ENCODE measurements at places on chromosomes 16 and 17.

DNA sequence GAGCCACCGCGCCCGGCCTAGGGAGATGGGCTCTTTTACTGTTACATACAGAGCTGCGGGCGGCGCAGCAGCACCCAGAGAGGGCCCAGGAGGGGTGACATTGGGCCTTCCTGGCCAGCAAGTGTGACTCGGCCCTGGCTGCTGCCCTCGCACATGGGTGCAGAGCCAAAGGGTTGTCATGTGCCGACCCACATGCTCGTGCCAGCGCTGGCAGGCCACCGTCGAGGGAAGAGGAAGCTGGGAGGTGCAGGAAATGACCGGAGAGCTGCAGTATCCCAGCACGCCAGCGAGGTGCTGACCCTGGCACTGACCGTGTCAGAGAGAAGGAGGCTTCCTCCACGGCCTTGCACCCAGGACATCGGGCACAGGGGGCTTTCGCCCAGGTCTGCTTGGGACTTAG is 8.0 kb downstream of the ENDOV start:
- no peak for DNase-seq

DNA sequence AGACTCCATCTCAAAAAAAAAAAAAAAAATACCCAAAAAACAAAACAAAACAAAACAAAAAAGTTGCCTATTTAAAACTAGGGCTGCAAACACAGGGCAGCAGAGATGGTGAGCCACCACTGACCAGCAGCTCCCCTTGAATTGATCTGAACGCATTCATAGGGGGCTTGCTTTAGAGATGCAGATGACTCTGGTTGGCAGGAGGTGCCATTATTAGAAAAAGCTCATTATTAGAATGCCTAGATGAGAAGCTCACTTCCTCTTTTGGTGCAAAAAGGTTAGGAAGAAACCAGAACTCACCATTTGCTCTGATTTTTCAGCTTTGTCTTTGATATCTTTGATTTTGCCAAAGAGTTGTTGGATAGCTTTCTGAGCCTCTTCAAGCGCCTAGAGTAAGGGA is 53.1 kb downstream of the VPS53 start:
- DNase-seq = no peak

DNA sequence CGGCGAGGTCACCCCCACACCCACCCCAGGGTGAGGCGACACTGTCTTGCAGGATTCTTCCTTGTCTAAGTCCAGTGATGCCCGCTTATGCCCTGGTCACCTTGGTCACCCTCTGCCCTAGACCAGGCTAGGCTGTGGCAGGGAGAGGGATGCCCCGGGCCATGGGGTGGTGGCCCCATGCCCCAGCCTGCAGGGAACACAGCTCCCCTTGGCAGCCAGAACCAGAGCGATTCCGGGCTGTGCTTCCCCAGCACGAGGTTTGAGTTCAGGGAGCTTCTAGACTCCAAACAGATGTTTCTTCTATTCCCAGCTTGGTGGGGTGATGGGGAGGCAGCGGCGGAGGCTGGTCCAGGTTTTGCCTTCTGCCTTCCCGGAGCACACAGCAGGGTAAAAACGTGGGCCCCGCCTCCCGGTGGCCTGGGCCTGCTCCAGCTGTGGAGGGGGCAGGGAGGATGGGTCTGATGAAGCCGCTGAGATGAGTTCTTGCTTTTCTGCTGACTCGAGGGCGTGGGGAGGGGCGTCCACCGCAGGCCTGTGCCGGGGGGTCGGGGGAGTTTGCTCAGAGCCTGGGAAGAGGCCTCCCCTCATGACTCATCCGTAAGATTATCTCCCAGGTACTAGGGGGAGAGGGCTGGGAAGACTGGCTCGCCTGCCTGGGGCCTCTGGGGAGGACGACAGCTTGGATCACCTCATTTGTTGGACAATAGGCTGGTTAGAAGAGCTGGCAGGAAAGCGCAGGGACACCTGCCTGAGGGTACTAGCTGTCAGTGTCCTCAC is 15.4 kb downstream of the SMTNL2 start:
- DNase-seq = no peak

DNA sequence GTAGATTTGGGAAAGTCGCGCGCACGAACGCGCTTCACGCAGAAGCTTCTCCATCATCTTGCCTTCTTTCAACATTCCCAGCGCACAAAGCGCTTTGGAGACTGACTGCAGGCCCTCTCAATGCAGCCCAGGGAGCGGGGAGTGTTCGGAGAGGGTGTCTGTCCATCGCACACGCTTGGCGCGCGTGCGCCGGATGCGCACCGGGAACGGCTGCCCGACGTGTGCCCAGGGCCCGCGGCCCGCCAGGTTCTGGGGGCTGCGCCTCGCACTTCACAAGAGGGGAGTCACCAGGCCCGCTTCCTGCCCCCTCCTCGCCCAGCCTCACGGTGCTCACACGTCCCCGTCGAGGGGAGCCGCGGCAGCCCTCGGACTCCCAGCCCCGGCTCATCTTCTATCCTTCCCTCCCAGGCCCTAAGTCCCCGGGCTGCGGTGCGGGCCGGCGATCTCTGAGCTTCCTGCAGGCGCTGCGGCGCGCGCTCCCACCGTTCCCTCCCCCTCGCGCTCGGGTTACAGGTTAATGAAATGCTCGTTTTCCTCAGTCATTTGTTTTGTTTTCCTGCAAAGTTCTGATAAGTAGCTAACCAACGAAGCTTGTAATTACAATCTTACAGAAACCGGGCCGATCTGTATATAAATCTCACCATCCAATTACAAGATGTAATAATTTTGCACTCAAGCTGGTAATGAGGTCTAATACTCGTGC is 2.8 kb upstream of the IRX3 start:
- DNase-seq = no peak

GRCh38 chr17:69593716-69594115 is 179.2 kb downstream of the MAP2K6 start:
- no peak for DNase-seq

DNA sequence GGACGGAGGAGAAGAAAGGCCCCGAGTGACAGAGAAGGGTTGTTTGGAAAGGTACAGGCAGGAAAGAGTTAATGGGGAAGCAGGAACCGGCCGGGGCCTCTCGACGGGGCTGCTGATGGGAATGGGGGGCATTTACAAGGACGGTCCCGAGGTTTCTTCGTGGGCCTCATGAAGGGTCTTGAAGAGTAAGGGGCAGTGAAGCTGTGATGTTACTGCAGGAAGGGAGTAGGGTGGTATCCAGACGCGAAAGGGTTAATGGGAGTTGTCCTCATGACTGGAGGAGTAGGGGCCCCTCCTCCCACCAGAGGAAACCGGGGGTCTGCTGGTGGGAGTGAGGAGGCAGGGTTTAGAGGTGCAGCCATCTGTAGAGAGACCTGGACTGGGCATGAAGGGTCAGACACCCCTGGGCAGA is 481 bp downstream of the PDK2 start:
- no peak for DNase-seq

GRCh38 chr17:44722254-44722653 is 13.8 kb downstream of the DBF4B start:
- no peak for DNase-seq

DNA sequence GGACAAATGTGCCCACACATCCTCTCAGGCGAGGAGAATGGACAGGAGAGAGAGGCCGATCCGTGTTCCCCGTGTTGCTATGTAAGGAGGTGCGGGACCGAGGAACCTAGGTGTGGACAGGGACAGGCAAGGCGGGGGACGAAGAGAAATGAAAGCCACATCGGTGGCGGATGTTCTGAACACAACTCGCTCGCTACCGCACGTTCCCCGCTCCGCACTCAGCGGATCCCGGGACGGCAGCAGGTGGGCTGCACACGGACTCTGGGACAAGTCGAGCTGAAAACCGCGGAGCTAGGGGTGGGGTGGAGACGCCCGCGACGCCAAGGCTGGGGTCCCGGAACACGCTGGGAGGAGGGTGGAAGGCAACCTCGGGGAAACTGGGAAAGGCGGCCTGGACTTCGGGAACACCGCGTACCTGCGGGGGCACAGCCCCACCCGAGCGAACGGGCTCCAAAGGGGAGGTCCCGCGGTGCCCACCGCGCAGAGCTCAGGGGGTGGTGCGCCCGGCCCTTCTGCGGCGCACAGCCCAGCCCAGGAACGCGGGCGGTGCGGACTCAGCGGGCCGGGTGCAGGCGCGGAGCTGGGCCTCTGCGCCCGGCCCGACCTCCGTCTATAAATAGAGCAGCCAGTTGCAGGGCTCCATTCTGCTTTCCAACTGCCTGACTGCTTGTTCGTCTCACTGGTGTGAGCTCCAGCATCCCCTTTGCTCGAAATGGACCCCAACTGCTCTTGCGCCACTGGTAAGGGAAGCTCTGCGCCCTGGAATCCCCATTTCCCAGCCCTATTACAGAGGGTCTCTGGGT is at the start of gene MT1E:
MT1E (plus strand) TSS at position 642 of the 803 bp plus-strand sequence; CDS start at position 713, 71 bp downstream.
- peak; percentile 53 for DNase-seq

GRCh38 chr16:28085389-28086171 is 22.1 kb upstream of the GSG1L start:
- no peak for DNase-seq

- DNase-seq = peak; percentile 82
Observed at GRCh38 chr17:68398691-68399637, 58.3 kb downstream of the WIPI1 start.

DNA sequence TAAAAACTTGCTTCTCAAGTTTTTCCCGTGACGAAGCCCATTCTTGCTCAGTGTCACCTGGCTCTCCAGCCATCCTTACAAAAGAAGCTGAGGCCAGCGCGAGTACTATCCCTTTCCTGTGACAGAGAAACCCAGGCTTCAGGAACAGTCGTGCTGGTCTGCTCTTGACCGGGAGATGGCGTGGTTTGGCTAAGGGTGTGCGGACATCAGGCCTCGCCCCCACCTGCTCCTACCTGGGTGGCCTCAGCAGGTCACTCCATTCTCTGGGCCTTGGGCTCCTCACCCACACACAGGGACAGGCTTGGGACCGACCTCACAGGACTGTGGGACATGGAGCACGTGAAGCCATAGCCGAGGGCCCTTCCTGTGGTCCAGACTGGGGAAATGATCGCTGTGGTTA is 75.2 kb upstream of the CIBAR2 start:
- no peak for DNase-seq

DNA sequence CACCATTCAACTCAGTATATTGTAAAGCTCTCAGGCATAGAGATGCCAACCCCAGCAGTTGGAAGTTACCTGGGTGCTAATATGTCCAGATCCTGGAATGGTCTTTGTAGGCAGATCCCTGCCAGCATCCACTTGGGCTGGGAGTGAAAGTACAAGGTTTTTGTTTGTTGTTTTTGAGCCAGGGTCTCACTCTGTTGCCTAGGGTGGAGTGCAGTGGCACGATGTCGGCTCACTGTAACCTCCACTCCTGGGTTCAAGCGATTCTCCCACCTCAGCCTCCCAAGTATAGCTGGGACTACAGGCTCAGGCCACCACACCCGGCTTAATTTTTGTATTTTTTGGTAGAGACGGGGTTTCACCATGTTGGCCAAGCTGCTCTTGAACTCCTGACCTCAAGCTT is 177.6 kb downstream of the IRF8 start:
- no peak for DNase-seq

DNA sequence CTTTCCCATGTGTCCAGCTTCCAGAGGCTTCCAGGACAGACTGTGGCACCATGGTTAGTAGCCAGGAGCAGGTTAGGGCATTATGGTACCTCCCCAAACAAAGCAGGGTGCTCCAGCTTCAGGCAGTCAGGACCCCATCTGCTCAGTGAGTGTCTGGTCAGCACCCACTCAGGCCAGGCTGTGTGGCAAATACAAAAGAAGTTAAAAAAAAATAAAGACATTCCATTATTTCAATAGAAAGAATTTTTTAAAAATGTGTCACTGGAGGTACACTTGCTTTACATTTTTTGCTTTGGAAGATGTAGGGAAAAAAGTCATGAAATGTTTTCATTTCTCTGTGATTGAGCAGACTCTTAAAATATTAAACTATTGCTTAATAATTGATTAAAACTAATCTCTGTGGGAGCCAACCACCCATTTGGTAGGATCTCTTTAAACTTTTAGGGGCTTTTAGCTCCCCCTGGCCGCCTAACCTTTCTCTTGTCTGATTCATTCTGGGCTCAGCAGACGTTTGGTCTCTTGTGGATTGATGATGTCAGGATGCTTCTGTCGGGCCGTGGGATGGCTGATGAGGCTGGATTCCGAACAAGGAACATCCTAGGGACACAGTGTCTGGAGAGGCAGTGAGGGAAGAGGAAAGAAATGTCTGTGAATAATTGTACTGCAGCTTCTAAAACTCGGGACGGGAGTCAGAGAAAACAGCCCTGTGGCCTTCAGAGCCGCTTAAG is 28.4 kb upstream of the NPTX1 start:
- no peak for DNase-seq

Data from foreskin melanocyte (primary cell).